Esophagus squamous epithelium (tissue), 5 donors: ENCODE measurements at places on chromosomes 2 and 18. TPM values are rescaled to one million over a fixed set of nuclear protein-coding genes. Genes with fewer than 3 reads are reported as not detected.

TTC39C gene
- total RNA-seq = 35.9 TPM

GRCh38 chr18:13583576-13584550, 142.5 kb downstream of the FAM210A start:
- DNase-seq = no peak

DNA sequence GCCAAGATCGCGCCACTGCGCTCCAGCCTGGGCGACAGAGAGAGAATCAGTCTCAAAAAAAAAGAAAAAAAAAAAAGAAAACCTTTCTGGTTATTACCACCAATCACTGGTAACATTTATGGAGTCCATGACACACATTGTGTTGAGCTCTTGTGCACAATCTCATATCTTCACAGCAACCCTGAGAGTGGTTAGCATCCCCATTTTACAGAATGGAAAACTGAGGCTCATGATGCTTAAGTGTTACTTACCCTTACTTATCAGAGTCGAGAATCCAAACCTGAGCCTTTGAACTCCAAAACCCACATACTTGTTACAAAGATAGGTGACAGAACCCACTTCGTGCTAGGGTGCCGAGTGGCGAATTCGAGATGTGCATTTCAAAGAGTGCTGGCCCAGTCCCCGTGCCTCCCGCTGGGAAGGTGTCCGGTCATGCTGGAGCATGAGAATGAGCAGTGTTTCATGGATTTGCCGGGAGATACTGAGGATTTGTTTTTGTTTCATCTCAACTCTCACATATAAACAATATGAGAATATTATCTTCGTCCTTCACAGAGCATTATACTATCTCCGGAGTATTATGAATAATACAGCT, 50.9 kb downstream of the CYP27C1 start:
- DNase-seq = no peak

GRCh38 chr2:238240757-238241711, 1.2 kb upstream of the HES6 start:
- DNase-seq = no peak

DNA sequence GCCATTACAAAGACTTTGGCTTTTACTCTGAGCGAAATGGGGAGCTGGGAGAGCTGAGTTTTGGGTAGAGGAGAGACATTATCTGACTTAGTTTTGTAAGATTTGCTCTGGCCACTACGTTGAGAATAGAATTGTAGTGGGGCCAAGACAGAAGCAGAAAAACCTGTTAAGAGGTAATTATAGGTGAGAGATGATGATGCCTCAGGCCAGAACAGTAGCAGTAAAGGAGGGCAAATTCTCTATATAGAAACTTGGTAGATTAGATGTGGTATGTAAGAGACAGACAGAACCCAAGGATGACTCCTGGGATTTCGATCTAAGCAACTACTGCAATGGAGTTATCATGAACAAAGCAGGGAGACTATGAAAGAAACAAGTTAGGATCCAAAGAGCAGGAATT, 17.4 kb upstream of the CREB1 start:
- DNase-seq = no peak

DNA sequence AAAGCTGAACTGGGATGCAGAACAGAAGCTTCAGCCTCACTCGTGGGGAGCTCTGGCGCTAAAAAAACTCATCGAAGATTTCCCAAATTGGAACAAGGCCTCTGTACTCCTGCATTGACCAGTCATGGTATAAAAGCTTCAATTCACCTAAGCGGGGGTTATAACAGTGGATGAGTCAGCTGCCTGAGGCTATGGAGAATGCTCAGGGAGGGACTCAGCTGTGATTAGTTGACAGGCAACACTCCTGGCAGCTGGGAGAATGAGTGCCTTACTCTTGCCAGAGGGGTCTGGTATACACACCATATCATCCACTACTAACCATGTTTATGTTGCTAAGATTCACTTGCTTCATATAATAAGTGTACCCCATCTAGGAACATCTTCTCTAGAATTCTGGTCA, 350.6 kb upstream of the VRK2 start:
- DNase-seq = no peak

- no peak for DNase-seq
Observed at GRCh38 chr2:68196120-68196716, 38.5 kb downstream of the PNO1 start.
